ENCODE measurements at places on chromosomes 6 and 20.

GRCh38 chr6:117907601-117908245 lies 659 bp downstream of the SLC35F1 start:
- peak; percentile 33 for DNase-seq

- no peak for DNase-seq
Measured at GRCh38 chr6:17490724-17491123, 97.3 kb downstream of the CAP2 start.

DNA sequence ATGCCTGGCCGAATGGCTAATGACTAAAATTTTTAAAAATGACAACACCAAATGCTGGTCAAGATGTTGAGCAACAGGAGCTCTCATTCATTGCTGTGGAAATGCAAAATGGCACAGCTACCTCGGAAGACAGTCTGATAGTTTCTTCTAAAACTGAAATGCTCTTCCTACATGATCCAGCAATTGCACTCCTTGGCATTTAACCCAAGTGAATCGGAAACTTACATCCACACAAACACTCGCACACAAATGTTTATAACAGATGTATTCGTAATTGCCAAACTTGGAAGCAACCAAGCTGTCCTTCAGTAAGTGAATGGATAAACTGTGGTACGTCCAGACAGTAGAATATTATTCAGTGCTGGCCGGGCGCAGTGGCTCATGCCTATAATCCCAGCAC lies 56.4 kb upstream of the NCOA3 start:
- DNase-seq = no peak

GRCh38 chr20:1934721-1935573 lies 39.7 kb downstream of the SIRPA start:
- peak; percentile 31 for DNase-seq

DNA sequence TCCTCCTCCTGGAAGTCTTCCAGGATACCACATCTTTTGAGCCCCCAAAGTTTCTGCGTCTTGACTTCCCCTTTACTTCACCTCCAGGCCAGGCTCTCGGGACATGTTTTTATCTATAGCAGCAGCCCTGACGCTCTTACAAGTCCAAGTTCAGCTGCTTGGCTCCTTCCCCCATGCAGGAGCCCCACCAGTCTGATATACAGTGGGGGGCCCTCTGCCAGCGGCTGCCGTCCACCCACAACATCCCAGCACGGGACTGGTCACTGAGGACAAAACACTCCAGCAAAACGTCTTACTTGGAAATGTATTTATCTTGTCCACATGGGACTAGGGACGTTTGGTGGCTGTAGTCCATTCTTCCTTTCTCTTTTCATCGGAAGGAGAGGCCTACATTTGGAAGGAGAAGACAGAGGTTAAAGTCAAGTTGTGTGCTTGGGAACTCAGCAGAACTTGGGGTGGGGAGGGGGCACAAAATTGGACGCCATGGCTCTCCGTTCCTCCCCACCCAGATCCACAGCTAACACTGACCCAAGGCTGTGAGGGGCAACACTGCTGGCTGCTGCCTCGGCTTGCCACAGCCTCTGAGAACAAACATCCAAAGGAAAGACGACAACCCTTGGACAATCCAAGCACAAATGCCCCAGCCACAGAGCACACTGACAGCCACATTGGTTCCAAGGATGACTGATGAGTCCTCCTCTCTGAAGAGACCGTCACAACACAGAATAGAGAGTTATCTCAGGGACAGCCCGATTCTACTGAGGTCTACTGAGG lies 79.2 kb downstream of the PRND start:
- no peak for DNase-seq

GRCh38 chr6:12545619-12546409 lies 170.8 kb upstream of the PHACTR1 start:
- no peak for DNase-seq

DNA sequence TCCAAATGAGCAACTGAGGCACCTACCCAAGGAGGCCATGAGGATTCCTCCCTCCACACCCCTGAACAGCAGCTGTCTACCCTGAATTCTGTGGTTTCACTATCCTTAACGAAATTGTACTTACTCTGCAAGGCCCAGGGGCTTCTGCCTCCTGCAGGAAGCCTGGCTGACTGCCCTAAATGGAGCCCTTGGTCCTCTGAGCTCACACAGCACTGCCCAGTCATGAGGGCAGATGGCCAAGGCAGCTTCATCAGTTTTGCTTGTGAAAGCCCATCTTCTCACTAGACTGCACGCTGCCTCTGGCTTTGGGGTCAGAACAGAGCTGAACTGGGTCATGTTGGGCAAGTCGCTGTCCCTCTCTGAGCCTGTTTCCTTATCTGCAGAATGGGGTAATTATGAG lies 26.4 kb upstream of the SIRPA start:
- no peak for DNase-seq

GRCh38 chr6:19417713-19418112 lies 419.5 kb upstream of the ID4 start:
- no peak for DNase-seq

DNA sequence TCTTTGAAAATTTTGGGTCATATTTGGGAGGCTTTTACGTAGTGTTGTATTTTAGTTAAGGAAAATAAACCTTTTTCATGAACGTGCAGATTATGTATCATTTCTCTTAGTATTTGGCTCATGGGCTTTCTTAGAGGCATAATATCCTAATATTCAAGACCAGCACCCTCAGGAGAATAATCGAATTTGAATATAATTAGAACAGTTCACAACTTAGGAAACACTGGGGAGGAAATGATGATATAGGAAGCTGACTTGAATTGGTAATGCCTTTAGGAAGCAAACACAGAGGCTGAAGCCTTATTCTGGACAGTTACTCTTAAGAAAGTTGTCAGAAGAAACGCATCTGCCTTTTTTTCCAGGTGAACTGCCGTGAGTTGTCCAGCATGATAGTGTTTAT lies at the start of gene GFRAL:
Gene GFRAL (plus strand): TSS at position 301 of the 400 bp plus-strand sequence. CDS start 86 bp downstream, at position 387.
- no peak for DNase-seq

DNA sequence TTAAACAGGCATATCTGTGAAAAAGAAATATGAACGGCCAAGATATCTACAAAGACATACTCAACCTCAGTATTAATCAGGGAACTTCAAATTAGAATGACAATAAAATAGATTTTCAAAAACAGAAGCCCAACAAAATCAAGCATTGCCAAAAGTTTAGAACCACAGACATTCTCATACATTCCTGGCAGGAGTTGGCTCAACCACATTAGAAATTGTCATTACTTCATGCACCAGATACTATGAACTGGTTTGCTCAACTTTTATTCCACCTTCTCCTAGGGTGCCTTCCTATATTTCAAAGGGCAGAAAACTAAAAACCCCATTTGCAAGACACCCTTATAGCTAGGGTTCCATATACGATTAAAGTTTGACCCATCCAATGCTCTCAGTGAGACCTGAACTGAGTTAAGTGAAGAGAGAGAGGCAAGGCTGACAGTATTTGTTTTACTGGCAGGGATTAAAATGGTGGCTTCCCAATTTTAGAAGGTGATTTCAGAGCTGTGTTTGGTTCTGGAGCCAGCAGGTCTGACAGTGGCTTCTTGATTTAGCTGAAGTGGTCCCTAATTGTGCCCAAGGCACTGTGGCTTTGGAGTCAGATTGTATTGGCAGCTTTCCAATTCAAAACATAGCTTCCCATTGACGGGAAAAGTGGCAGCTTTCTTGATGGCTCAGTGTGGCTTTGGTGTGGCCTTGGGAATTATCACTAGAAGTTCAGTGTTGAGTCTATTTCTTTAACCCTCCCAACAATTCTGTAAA lies 77.1 kb upstream of the CDYL start:
- DNase-seq = no peak

- DNase-seq = no peak
Measured at GRCh38 chr6:160697826-160698225, 4.2 kb upstream of the PLG start.

GRCh38 chr6:146909376-146909775 lies 294.8 kb upstream of the STXBP5 start:
- no peak for DNase-seq

DNA sequence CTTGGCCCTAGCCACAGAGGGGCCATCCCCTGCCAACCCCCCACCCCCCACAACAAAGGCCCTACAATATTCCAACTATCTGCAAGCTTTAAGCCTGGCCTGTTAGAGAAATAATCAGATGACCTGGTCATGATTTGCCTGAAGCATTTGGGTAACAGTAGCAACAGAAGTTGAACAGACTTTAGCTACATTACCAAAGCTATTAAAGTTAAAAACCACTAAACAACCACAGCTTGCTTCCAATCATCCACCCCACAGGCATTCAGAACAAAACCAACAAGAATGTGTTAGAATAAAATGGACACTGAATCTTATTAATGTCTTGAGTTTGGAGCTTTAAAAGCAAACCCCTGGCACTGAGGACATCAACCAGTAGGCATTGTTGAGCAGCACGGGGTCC lies 250.9 kb downstream of the LRFN2 start:
- DNase-seq = no peak

Measured in thyroid gland (tissue), 4 donors.